ENCODE measurements at places on chromosomes 6 and 20.

- no peak for DNase-seq
These were observed 14.4 kb downstream of the TMEM244 start for GRCh38 chr6:129846761-129847160.

DNA sequence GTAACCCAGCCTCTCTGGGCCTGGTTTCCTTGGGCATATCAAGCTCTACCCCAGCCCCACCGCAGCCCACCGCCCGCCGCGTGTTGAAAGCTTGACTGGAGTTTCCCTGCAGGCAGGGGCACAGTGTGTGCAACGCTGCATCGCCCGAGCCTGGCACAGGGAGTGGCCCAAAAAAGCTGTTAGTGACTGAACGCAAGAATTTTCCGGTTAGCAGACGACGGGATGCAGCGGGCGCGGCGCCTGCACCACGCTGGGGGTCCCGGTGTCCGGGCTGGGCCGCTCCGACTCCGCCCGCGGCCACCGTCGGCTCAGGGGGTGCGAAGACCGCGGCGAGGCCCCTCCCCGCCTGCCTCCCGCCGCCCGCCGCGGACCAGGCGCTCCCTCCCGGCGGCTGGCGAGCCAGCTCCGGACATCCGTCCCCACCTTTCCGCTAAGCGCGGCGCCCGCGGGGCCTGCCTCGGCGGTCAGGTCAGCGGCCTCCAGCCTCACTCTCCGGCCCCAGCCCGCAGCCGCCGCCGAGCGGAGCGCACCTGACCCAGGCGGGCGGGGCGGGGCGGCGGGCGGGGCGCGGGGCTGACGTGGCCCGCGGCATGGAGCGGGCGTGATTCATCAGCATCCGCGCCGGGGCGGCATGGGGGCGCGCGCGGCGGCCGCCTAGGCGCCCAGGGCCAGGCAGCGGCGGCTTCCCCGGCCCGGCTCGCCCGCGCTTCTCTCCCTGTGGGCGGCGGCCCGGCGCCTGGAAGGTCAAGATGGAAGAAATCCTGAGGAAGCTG lies at the start of gene ARFGEF3:
TSS of gene ARFGEF3 (plus strand) at position 602 of the 773 bp plus-strand sequence. CDS start at position 750, 148 bp downstream.
- peak; percentile 38 for DNase-seq

DNA sequence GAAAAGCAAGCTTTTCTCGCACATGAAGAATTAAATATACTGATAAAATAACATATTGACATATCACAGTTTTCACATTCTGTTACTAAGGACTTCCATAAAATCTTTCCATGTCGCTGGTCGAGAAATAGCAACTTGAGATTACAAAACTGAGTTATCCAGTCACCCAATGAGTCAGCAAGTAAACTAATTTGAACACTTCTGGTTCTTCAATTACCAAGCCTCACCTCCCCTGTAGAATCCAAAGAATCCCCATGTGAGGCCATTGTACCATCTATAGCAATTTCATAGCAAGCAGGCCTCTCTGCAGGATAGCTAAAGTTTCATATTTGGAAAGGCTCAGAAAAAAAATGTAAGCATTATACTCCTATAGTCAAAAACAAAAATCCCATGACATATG lies 87.3 kb downstream of the PKHD1 start:
- DNase-seq = no peak

- peak; percentile 11 for DNase-seq
These were observed 902 bp downstream of the ZNF337 start for GRCh38 chr20:25695532-25696370.

- DNase-seq = peak; percentile 4
These were observed 34.1 kb downstream of the HLA-G start for GRCh38 chr6:29861521-29862255.

DNA sequence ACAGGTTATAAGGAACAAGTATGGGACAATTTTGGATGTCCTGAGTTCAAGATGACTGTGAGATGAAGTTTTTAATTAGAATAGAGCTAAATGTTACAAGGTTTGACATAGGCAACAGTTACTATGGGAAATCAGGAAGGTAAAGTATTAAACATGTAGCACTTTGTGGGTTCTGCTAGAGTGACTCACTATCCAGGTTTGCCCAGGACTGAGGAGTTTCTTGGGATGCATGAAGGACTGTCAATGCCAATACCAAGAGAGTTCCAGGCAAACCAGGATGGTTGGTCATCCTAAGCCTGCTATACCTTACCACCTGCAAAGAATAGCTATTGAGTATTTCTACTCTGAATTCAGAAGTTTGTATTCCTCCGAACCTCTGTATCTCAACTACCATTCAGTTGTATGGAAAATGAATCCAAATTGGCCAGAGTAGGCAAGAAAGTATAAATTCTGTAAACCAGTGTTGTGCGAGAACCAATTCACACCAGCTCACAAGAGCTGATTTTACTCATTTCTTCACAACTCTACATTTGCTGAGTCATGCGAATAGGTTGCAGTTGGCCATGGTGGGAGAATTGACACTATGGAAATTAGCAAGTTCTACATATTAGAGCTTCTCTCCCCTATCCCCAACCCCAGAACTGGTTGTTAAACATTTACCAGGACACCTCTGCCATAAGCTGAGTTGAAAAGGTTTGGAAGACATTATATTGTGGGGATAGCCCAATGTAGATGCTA lies 449.5 kb downstream of the PLCB1 start:
- DNase-seq = no peak

- no peak for DNase-seq
These were observed 6.9 kb downstream of the OLIG3 start for GRCh38 chr6:137487181-137487868.

GRCh38 chr6:3205913-3206312 lies 21.5 kb downstream of the TUBB2B start:
- peak; percentile 98 for DNase-seq

DNA sequence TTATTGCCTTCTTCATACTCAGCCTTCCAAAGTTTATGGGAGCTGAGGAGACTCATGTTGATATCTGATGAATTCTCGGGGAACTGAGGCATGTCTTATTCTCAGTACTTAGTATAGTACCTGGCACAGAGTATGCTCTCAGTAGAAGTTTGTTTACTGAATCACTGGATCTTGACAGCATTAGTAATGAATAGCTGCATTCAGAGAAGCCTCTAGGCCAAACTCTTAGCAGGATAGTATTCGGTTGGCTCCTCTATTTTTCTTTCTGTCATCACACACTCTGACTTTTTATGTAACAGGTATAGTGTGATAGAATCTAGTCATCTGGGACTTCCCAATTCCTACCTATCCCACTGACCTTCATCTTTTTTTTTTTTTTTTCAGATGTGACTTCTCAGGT lies 566.4 kb upstream of the MAN1A1 start:
- no peak for DNase-seq

DNA sequence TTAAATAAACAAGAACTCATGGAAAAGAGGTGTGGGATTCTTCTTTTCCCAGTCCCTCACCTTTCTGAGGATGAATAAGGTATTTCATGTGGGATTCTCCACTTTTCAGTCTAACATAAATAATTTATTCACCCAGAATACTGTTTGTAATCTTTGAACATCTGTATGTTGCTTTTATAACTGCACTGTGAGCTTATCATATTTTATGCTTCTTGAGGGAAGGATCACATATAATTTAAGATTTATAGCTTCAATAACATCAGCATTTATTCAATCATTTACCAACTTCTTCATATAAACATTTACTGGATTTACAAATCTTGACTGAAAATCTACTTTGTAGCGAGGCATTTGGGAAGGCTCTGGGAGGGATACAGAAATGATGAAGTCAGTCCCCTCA lies 154.2 kb upstream of the KCNK16 start:
- DNase-seq = no peak

DNA sequence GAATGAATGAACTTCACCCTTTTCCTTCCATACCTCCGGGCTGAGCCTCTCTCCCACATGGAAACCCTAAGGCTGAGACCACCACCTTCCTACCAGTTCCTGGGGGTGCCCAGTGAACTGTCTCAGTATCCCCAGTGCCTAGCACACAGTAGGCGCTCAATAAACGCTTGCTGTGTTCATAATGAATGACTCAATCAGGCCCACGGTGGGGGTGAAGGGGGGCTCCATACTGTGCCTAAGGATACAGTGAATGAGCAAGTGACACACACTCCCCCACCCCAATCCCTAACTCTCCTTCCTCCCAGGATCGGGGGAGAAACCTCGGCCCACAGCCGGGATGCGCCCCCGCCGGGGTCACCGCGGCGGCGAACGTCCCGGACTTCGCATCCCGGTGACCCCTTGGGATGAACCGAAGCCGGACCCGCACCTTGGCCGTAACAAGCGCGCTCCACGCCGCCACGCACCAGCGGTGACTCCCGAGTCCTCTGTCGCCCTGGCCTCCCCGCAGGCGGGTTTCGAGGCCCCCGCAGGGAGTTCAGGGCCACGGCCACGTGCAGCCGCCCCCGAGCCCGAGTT lies 592 bp downstream of the KCNG1 start:
- no peak for DNase-seq

- no peak for DNase-seq
These were observed 37.2 kb downstream of the VTA1 start for GRCh38 chr6:142184307-142184706.

GRCh38 chr20:9397928-9398327 lies 116.5 kb upstream of the LAMP5 start:
- DNase-seq = no peak

DNA sequence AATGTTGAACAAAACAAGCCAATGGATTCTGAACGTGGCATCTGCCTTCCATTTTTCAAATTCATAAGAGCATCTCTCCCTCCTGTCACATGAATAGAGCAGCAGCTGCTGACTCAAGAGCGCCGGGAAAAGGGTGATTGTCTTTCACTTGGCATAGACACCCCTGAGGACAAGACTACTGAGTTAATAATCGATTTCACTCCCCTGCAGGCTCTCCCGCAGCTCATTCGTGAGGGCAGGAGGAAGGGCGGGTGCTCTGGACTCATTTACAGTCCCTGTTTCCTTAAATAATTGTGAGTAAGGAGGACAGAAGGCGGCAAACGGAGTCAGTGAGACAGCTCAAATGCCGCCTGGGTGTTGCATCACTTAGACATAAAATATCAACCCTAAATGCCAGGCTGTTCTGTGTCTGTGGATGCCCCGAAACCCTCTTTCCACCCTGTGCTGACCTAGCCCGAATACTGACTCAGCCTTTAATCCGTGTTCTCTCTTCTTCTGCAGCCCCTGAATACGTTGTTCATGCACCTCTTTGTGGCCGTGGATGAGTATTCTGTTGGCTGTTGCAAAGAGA lies 21.6 kb downstream of the CFAP61 start:
- DNase-seq = no peak

DNA sequence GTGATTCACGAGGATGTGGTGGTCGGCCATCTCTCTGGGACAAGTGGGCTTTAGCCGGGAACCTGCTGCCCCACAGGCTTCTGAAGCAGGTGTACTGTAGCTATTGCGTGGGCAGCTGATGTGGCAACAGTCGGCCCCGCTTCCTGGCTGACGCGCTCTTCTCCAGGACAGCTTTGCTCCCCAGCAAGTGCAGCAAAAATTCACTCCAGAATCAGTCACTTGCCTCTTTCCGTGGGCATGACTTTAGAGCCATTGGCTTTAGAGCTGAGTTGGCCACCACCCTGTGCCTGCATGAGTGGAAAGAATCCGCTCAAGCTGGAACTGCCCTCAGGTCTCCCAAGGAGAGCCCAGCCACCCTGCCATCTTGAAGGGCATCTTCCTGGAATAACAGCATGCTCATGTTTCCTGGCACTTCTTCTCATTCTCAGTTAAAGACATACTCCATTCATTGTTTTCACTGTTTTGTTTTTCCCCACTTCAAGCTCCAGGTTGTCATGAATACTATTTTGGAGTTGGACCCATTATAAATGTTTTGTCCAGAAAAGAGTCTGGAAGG lies 178.3 kb downstream of the ZDHHC14 start:
- DNase-seq = no peak

GRCh38 chr20:6525447-6526303 lies 241.8 kb upstream of the BMP2 start:
- peak; percentile 21 for DNase-seq

DNA sequence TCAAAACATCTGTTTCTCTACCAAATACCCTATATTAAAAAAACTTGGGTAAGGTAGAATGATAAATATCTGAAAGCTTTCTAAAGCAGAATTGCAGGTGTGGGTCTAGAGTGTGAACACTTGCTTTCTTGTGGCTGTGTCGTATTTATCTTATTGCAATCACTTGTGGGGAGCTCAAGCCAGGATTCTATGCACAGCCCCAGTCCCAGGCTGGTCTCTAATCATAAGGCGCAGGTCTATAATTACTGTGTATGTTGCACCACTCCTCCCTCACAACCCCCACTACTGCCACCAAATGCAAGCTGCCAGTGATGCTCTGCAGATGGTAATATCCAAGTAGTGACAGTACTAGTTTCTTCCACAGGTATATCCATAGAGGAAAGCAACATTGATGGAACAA lies 2.2 kb upstream of the E2F3 start:
- no peak for DNase-seq

GRCh38 chr20:13277663-13278295 lies 56.7 kb downstream of the ISM1 start:
- DNase-seq = no peak

GRCh38 chr20:9491324-9491723 lies 23.1 kb upstream of the LAMP5 start:
- DNase-seq = no peak

GRCh38 chr6:8082954-8083858 lies 19.0 kb upstream of the BLOC1S5 start:
- DNase-seq = peak; percentile 76

DNA sequence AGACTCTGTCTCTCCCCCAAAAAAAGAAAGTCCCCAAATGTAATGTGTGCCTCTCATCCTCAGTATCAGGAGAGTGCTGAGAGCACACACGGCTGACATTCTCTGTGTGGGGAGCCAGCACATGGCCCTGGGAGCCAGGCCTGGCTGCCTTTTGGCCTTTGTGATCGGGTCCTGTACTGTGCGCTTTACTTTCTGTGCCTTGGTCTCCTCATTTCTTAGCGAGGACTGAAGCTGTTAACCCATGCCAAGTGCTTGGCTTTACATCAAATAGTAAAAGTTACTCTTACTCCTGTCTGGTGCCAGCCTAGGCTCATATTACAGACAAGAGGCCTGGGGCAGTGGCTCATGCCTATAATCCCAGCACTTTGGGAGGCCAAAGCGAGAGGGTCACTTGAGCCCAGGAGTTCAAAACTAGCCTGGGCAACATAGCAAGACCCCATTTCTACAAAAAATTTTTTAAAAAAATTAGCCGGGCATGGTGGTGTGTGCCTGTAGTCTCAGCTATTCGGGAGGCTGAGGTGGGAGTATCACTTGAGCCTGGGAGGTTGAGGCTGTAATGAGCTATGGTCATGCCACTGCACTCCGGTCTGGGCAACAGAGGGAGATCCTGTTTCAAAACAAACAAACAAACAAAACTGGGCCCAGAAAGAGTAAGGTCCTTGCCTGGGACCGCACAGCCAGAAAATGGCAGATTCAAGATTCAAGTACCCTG lies 50.3 kb downstream of the SNAI1 start:
- no peak for DNase-seq

DNA sequence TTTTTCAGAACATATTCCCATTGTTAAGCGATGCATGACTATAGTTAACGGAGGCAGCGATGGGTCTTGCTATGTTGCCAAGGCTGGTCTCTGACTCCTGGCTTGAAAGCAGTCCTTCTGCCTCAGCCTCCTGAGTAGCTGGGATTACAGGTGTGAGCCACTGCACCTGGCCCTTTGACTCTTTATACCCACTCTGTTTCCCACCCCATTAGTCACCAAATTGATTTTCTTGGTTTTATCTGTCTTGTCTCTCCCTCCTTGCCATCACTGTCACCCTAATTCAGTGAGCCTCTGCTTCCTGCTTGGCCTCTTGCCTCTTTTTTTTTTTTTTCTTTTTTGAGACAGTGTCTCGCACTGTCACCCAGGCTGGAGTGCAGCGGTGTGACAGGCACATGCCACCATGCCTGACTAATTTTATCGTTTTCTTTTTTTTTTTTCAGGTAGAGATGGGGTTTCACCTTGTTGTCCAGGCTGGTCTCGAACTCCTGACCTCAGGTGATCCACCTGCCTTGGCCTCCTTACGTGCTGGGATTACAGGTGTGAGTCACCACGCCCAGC lies 31.3 kb downstream of the ZFAND3 start:
- no peak for DNase-seq

All from fibroblast of skin of scalp (primary cell).